ENCODE measurements at places on chromosomes 1 and 21.
A peak's percentile ranks its signal among the peaks of the same experiment; 100 is the strongest.

DNA sequence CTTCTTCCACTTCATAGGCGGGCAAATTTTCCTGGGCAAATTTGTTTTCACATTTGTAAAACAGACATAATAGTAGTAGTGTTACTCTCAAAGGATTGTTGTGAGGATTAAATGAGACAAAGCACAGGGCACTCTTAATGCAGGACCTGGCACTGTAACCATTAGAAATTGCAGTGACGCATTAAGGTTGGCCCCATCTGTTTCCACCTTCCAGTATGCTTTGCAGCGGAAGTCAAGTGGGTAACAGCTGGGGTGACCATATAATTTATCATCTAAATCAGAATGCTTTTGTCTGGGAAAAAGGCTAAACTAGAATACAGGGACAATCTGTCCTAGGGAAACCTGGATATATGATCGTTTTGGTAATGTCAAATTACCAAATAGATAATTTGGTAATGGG, 132.5 kb upstream of the CACHD1 start:
- DNase-seq = no peak

GRCh38 chr1:44293761-44294315, 61.2 kb downstream of the ERI3 start:
- no peak for DNase-seq

- DNase-seq = peak; percentile 69
These were observed 85.8 kb downstream of the SYF2 start for GRCh38 chr1:25146451-25146855.

GRCh38 chr1:220341126-220341525, 68.9 kb upstream of the RAB3GAP2 start:
- DNase-seq = no peak

DNA sequence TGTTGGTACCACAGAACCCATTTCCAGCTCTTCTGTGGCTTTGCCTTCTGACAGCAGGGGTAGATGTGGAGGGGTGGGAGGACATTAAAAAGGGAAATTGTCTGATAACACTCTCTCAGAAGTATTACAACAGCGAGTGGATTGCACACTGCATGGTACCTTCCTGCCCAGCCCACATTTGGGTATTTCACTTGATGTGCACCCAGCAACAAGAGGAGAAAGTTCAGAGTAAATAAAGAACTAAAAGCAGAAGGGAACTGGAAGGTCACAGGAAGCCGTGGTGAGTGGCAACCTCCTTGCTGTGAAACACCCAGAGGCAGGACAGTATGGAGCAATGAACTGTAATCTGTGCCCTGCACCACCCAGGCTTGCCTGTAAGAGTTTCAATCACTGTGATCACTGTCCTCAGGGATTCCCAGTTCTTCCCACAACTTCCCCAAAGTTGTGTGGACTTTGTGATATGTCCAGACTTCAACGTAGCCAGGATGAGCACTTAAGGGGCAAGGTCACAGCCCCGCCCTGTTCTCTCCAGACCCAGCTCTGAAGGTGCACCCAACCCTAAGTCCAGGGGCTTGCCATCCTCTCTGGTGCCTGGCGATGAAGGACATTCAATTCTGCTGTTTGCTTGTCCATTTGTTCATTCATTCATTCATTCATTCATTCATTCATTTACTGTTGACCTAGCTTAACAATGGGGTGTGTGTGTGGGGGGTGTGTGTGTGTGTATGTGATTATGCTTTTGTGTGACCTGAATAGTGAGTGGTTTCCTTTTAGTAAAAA, 18.7 kb upstream of the F5 start:
- DNase-seq = no peak

DNA sequence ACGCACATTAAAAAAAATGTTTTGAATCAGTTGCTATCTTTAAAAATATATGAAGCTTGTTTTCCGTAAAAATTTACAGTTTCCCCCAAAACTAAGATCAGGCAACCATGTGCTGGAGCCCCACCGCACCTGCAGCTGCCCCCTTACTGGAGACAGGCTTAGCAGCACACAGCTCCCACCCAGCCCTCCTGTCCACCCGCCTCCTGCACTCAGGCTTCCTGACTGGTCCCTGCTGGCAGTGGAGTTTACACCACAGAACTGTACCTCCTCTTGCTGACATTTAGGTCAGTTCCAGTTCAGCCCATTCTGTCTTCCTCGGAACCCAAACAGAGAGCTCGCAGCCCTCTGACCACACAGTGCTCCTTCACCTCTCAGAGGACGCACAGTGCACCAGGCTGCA, 2.1 kb downstream of the GPR161 start:
- no peak for DNase-seq

DNA sequence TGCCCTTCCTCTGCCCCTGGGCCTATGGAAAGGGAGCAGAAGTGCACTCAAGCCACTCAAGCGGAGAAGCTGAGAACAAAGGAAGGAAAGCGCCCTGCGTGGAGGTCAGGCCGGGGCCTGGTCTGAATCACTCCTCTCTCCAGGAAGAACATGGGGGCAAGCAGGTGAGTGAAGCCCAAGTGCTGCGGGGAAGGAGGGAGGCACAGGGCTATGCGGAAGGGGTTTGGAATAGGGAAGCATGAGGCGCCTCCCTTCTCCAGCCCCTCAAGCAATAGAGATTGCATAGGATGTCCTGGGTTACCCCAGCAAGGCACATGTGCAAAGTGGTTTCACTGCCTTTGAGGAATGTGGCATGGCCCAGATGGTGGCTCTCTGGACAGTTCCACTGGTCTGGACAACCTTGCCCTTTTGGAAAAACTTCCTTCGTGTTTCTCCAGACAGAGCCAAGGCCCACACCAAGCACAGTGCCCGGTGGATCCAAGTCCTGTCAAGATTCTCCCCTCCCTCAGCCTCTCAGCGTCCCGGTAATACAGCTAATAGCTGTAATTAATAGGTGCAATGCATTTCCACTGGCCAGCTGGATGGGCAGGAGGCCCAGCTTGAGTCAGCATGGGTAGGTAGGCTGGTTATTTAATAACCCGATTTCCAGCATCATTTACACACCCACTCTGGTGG, 13.7 kb downstream of the BLACAT1 start:
- DNase-seq = peak; percentile 51

Measured in sciatic nerve (tissue), 2 donors.